Hindlimb muscle (tissue), 1 donor: ENCODE measurements at places on chromosomes 7 and 10. TPM values are rescaled to one million over a fixed set of nuclear protein-coding genes. Genes with fewer than 3 reads are reported as not detected.

GRCh38 chr10:50490241-50490640 is 133.5 kb downstream of the SGMS1 start:
- DNase-seq = no peak

DNA sequence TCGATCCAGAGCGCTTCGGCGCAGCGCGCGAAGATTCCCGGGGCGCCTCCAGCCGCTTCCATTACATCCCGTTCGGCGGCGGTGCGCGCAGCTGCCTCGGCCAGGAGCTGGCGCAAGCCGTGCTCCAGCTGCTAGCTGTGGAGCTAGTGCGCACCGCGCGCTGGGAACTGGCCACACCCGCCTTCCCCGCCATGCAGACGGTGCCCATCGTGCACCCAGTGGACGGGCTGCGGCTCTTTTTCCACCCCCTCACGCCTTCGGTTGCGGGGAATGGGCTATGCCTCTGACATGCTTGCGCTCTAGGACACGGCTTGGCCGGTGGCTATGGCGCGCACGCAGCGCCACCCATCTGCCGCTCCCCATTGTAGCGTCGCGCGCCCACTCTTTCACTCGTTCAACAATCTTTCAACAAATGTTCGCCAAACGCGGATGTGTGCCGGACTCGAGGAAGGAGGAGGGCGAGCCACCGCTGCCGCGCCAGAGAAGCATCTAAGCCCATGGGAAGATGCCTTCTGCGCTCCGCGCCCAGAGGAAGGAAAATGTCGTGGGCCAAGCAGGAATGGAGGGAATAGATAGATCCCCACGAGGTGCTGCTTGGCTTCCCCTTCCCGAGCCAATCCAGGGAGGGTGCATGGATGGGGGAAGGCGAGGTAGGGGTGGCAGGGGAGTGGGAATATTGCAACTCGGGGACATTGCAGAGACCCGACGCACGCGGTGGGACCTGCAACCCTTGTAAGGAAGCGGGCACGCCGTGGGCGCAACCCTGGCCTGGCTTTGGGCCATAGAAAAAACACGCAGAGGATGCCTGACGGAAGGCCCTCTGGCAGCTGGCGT is 5.1 kb upstream of the CYP26A1 start:
- no peak for DNase-seq

FAM25G gene
- not detected for polyA plus RNA-seq

PRKG1 gene
- polyA plus RNA-seq = 35.5 TPM

ADGRA1 gene
- 4.0 TPM for polyA plus RNA-seq

C10orf95 gene
- 0.30 TPM for polyA plus RNA-seq

DNA sequence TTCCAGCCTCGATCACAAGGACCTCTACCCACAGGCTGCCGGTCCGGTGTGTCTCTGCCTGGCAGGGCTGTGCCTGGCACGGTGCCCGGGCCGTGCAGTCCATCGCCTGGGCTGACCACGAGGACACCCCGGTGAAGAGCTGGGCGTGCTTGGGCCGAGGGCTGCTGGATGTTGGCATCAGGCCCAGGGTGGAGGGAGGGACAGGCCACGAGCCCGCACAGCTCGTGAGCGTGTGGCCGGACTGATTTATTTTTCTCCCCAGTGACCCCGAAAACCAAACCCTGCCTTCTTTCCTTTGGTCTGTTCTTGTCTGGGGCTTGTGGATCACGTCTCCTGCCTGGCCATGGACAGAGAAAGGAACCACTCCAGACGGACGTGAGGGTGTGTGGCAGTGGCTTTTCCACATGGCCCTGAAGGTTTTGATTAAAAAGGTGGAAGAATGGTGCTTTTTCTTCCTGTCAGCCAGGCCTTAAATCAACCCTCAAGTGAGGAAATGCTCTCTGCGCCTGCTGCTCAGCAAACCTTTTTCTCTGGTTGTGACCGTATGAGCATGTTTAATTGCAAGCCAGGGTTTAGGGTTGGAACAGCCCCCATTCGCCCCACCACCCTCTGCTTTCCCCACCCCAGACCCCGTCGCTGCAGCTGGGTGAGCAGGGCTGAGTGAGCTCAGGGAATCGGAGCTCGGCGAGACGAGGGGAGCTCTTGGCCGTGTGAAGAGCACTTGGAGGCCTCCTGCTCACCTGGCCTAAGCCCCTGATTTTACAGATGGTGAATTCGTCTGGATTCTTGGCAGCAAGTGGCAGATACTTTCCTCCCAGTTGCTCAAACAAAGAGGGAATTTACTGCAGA is 130.1 kb downstream of the RGS10 start:
- peak; percentile 82 for DNase-seq

PDE6C gene
- 0.75 TPM for polyA plus RNA-seq

SPAM1 gene
- not detected for polyA plus RNA-seq

- DNase-seq = no peak
These were observed 106.8 kb downstream of the GALNT17 start for GRCh38 chr7:71238581-71239295.

DNA sequence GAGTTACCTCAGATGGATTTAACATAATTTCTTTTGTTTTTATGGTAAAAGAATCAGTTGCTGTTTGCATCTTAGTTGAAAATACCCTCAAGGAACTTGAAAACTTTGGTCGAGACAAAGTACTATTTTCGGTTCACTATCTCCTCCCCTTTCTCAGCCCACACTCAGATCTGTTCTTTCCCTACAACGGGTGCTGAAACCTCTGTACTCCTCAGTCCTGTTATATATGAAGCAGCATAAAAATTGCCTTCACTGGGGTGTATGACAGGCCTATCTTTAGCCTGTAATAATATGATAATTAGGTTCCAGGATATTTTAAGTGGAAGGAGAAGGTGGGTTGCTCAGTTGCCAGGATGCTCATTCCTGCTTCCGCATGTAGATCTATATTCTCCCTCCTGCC is 105.2 kb upstream of the NOBOX start:
- DNase-seq = no peak

LIPN gene
- polyA plus RNA-seq = not detected

DNA sequence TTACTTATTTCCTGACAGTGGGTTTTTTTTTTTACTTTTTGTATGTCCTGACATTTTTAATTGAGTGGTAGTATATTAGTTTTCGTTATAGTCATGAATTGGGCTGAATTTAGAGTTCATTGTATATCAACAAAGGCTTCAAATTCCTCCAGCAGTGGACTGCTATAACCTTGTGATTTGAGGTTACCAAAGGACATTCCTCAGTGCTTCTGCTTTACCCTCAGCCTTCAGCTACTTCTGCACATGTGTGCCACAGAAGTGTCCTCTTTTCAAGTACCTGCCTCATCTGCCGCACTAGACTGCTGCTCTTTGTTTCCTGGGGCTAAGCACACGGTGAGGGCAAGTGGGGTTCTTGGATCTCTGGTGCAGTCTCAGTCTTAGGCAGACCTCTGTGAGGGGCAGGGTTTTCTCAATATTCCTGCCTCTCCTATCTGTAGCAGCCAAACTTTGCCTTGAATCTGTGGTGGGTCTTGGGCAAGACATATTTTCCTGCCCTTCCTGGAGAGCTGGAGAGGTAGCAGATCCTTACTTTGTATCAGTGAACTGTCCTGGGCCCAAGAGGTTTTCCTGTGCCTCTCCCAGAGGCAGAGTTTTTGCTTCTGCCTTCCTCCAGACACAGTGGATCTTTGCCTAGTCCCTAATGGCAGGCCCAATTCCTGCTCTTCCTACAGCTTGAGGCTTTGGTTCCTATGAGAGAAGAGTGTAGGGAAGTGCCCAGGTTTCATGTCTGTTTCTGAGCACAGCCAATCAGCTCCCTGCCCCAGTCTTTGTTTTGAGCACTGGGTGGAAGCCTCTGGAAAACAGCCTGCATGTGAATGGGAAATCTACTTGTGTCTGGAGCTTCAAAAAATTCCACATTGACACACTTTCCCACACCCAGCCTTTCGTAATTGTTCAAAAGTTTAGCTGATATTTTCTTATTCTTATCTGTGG is 39.0 kb upstream of the STRIP2 start:
- DNase-seq = no peak

PNLIPRP1 gene
- polyA plus RNA-seq = not detected

LIPF gene
- not detected for polyA plus RNA-seq

DNA sequence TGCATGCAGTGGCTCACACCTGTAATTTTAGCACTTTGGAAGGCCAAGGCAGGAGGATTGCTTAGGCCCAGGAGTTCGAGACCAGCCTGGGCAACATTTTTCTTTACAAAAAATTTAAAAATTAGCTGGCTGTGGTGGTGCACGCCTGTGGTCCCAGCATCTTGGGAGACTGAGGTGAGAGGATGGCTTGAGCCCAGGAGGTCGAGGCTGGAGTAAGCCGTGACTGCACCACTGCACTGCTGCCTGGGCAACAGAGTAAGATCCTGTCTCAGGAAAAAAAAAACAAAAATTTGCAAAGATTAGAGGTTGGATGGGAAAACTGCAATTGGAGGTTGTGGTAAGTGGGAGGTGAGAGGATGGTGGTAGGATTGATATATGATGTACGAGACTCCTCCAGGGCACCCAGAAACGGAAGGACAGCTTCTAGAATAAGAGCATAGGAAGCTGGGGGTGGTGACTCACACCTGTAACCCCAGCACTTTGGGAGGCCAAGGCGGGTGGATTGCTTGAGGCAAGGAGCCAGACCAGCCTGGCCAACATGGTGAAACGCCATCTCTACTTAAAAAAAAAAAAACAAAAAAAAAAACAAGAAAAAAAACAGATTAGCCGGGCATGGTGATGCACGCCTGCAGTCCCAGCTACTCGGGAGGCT is 19.1 kb upstream of the PARP12 start:
- no peak for DNase-seq

DNA sequence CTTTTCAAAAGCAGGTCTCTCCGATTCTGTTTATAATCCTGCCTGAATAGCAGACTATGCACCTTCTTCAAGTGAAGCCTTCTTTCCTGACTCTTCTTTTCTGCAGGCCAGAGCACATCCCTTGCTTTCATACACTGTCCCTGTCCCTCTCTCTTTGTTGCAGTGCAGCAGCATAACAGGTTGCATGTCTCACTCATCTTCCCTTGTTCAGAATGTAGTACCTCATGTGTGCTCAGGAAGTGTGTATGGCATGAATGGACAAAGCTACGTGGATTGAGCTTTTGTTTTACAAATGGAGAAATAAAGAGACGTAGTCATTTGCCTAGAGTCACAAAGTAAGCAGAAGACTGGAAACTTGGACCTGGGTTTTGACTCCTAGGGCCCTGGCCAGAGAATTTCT is 68.0 kb downstream of the PTPRZ1 start:
- DNase-seq = no peak

DNA sequence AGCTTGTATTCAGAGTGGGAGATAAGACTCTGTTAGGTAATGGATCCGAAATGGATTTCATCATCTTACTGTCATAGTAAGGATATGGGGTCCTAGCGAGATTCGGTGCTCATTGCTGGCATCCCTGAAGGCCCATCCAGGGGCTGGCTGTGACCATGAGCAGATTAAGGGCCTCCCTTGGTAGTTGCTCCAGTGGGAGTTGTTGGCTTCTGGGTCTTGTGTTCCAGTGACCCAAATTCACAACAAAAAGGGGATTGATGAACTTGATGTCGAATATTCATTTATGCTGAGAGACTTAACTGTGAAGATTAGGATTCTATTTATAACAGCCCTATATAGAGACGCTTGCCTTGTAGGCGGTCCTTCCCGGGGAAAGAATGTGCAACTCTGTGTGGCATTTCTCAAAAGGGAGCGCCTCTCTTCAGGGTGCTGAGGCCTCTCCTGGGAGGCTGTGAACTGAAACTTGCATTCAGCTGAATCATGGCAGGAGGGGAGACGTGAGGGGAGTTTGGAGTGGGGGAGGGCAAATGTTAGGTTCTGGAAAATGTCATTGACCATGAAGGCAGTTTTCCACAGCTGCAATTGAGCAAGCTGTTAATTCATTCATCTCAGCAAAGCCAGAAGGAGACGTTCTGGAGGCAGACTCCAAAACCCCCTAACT is 233.1 kb upstream of the FZD8 start:
- DNase-seq = no peak

DNA sequence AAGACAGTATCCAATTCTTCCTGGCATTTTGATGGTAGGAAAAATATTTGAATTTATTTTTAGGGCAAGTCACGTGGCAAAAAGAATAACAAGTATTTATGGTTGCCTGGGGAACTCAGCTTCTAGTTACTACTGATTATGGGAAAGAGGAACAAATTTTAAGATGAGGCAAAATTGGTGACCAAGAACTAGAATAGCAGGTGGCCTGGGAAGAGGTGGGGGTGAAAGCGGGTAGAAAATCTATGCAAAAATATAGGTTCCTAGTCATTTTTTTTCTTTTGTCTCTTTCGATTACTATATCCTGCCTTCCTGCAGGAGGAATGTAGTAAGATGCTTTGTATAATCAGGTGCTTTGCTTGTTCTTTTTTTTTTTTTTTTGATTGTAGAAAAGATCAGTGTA is 27.8 kb downstream of the ENTPD1 start:
- DNase-seq = no peak

ZNF365 gene
- not detected for polyA plus RNA-seq

CYP2E1 gene
- polyA plus RNA-seq = 1.6 TPM

PNLIPRP2 gene
- not detected for polyA plus RNA-seq

GRCh38 chr10:44332465-44332864 is 52.4 kb downstream of the CXCL12 start:
- DNase-seq = no peak

GRCh38 chr7:102125127-102125596 is 161.5 kb upstream of the SH2B2 start:
- peak; percentile 25 for DNase-seq

DNA sequence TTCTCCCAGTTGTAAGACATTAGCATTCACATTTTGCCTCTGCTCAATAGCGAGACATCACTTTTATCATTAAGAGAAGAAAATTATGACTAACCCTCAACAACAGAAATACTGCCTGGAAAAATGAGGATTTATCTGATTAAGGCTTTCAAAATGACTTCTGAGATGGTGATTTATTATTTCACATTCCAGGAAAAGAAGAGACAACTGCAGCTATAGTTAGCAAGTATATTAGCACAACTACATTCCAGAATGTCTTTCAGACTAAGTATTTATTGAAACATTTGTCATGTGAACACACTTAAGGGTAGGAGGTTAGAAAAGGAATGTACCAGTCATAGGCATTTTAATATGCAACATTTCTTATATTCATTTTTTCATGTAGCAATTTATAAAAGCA is 162.0 kb downstream of the IQUB start:
- DNase-seq = no peak

FBXL13 gene
- 0.76 TPM for polyA plus RNA-seq

DNA sequence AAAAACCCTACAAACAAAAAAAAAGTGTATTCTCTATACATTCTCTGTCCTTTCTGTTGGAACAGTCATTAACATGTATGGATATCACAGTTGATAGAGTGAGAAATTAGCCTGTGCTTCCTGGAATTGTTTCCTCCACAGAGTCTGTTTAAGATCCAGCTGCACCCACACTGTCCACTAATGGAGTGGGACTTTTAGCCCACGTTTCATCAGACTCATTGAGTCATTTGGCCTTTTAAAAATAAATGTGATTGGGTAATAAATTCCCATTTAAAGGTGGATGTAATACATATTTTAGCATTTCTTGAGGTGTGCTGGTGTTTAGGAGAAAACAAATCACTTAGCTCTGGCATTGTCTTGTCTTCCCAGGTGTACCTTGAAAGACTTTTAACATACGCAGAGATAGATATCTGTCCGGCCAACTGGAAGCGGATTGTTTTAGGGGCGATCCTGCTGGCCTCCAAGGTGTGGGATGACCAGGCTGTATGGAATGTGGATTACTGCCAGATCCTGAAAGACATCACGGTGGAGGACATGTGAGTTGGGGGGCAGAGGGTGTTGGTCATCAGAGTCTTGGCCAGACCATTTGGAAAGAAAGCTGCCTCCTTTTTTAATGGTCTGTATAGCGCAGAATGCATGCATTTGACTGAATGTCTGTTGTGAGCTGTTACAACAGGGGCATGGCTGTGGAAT is 52.3 kb upstream of the GJD4 start:
- DNase-seq = no peak

TMEM229A gene
- 0.09 TPM for polyA plus RNA-seq
